Activated effector memory CD4-positive, alpha-beta T cell treated with Interleukin-2 at 50 U/mL for 16 hours (primary cell): ENCODE measurements at places on chromosomes 12 and 14.
A peak's percentile ranks its signal among the peaks of the same experiment; 100 is the strongest.

- no peak for DNase-seq
Observed at GRCh38 chr14:47917344-47917954, 242.0 kb upstream of the MDGA2 start.

DNA sequence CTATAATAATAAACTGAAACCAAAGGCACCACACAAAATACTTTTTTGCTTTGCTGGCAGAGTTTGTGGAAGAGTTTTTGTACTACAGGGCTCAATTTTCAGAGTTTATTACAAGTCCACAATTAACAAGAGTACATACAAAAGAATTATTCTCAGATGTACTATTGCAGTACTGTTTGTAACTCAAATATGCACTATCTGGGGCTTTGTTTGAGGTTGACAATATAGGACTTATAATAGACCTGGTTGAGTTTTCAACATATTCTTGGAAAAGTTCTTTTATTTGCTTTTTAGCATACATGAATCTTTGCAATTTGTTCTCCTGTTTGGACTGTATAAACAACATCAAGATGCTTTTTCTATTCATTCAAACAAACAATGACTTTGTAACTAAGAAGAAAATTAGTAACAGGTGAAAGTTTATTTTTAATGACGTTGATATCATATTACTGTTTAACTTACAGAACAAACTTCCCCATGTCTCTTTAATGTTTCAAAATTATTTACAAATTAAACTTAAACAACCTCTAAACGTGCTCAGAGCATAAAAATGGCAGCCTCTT, 407.4 kb upstream of the PRICKLE1 start:
- DNase-seq = no peak

DNA sequence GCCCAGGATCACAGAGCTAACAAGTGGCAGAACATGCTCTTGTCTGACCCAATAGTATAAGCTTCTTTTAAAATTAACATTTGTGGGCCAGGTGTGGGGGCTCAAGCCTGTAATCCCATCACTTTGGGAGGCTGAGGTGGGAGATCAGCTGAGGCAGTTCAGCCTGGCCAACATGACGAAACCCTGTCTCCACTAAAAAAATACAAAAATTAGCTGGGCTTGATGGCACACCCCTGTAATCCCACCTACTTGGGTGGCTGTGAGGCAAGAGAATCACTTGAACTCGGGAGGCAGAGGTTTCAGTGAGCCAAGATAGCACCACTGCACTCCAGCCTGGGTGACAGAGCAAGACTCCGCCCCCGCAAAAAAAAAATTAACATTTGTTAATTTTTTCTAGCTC, 33.0 kb upstream of the IL22 start:
- DNase-seq = no peak

DNA sequence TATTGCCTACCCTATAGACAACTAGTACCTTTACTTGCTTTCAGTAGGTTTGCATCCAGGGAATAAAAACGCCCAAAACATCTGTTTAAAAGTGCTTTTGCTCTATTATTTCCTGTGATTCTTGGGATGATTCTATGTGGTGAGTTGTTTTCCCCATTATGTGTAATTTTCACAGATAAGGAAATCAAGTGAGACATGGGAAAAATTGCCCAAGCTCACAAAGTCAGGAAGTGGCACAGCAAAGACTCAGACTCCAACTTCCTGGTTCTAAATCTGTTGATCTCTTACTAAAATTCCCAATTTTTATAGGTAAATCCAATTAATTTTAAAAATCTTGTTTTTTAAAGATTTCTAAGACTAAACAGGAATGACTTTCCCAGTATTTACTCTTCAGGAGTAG, 39.0 kb downstream of the NID2 start:
- no peak for DNase-seq

DNA sequence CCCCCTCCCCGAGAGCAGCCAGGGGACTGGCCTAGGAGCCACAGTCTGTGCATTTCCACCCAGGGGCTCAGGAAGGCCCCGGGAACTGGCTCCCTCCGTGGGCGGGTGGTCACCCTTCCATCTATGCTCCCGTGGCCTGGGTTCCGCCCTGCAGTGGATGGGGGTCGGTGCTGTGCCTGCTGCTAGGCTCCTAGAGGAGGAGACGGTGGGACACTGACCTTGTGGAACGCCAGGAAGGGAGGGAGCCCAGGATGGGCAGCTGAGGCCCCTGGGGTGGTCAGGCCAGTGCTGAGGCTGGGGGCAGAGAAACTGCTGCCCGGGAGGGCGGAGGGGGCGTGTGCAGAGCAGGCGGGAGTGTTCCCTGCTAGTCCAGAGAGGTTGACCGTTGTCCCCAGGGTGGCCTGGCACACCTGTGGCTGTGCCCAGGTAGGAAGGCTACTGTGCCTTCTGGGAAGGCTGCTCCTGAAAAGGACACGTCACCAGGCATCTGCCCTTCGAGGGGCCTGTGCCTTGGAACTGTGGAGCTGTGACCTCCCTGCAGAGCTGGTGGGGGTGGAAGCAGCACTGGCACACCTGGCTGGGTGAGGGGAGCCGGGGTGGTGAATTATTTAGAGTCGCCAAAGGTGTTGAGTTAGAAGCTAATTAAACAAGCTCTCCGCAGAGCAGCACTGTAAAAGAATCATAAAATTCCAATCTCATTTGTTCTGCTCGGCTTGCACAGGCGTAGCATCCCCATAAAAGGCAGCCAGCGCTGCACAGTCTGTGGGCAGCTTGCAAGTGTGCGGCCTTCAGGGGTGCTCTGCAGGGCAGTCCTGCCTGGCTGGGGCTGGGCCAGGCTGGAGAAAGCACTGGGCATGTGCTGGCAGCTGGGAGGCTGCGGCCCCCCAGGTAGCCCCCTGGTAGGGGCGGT, 145.1 kb downstream of the KIF26A start:
- no peak for DNase-seq

GRCh38 chr12:59087077-59087673, 166.9 kb upstream of the LRIG3 start:
- DNase-seq = no peak

GRCh38 chr14:77094672-77095284, 3.3 kb upstream of the CIPC start:
- peak; percentile 62 for DNase-seq

- no peak for DNase-seq
Observed at GRCh38 chr14:88064841-88065240, 59.9 kb downstream of the GPR65 start.
